ENCODE measurements at places on chromosomes 12 and 14.

GRCh38 chr12:55420307-55420962, 5.6 kb upstream of the OR6C76 start:
- no peak for DNase-seq

DNA sequence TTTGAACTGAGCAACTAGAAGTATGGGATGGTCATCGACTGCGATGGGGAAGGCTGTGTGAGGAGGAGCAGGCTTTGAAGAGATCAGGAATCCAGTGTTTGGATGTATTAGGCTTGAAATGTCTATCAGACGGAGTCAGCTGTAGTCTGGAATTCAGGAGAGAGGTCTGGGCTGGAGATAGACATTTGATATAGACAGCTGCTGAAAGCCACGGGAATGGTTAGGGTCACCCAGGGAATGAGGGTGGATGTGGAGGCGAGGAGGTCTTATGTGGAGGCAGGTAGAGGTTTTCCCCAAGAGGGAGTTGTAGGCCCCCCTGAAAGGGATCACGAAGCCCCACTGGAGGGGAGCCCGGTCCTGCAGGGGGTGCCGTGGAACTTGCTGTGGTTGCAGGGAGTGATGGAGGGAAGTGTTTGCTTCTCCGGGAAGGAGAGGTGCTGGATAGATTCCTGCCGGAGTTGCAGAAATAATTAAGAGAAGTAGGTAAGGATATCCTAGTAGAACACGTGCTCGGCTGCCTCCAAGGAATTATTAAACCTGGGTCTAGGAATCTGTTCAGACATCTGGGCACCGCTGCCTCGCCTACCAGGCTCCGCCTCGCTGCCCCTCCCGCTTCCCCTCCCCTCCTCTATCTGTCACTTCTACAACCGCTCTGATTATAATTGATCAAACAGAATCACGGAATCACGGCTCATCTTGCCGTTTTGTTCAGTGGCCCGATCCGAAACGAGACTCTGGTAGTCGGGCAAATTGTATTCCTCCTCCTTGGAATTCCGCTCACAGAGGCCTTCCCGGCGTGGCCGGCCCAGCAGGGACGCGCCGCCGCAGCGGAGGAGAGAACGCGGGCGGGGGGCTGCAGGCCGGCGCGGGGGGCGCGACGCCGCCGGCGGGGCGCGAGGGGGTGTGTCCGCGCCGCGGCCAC, 826 bp upstream of the CACNA1C start:
- DNase-seq, result no peak

GRCh38 chr12:110088936-110089335, 35.2 kb upstream of the IFT81 start:
- DNase-seq, result no peak

- peak; percentile 26 for DNase-seq
Measured at GRCh38 chr12:29148596-29148910, 525 bp upstream of the FAR2 start.

GRCh38 chr14:101873076-101873825, 91.1 kb upstream of the DYNC1H1 start:
- DNase-seq, result no peak

- no peak for DNase-seq
Measured at GRCh38 chr12:52689936-52690335, 9.7 kb upstream of the KRT1 start.

DNA sequence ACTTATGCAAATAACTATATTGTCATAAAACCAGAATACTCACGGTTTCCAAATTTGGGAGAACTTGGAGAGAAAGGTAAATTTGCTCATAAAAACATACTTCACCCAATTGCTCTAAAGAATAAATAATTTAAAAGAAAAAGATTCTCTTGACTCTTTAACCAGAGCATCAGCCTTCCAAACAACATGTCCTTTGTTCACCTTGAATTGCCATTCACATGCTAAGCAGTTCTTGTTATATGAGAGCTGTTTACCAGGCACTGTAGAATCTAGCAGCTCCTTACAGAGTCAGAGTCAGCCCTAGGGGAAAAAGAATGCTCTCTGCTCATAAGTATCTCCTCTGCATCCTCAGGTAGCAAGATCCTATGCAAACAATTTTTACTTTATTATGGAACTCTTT, 10.2 kb downstream of the SLCO1A2 start:
- no peak for DNase-seq

DNA sequence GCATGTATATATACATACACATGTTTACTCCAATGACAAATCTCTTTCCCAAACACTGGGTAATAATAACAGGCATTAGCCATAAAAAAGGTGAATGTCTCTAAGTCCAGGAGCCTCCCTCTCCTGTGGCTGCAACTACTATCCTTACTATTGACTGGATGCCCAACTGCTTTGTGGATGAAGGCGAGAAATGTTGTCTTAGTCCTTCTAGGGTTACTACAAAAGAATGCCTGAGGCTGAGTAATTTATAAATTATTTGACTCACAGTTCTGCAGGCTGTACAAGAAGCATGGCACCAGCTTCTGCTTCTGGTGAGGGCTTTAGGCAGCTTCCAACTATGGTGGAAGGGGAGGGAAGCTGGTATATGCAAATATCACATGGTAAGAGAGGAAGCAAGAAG, 366.0 kb upstream of the DDHD1 start:
- DNase-seq, result peak; percentile 56

GRCh38 chr14:37172936-37173614, 669 bp upstream of the SLC25A21 start:
- no peak for DNase-seq

DNA sequence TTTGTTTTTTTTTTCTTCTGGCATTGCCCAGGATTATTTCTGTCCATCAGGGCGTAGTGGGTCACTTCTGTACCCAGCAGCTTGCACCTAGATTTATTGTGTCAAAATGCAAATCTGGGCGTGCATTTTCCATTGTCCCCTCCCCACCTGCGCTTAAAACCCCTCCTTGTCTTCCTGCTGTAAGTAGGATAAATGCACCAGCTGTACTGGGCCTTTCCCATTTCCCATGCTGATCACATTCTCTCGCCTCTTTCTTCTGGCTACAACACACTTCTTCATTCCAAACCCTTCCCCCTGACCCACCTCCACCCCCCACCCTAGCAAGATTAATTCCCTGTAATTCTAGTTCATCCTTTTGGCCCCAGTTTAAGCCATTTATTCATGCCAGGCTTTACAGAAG, 128.0 kb downstream of the ETV6 start:
- no peak for DNase-seq

GRCh38 chr12:104582739-104583138, 126.0 kb downstream of the CHST11 start:
- DNase-seq, result no peak

DNA sequence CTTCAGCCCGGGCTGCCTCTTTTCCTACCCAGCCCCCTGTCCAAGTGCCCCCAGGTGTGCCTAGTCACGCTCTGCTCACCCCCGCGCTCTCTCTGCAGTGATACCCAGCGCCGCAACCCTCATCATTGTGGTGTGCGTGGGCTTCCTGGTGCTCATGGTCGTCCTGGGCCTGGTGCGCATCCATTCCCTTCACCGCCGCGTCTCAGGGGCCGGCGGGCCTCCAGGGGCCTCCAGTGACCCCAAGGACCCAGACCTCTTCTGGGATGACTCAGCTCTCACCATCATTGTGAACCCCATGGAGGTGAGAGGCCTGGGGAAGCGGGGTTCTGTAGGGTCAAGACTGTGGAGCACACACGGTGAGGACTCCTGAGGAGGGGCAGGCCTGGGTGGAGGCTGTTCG, 27.2 kb downstream of the CLSTN3 start:
- DNase-seq, result no peak

GRCh38 chr12:48001505-48002413, 2.5 kb downstream of the COL2A1 start:
- DNase-seq, result peak; percentile 39

- no peak for DNase-seq
Measured at GRCh38 chr12:67449591-67450052, 180.5 kb downstream of the CAND1 start.

DNA sequence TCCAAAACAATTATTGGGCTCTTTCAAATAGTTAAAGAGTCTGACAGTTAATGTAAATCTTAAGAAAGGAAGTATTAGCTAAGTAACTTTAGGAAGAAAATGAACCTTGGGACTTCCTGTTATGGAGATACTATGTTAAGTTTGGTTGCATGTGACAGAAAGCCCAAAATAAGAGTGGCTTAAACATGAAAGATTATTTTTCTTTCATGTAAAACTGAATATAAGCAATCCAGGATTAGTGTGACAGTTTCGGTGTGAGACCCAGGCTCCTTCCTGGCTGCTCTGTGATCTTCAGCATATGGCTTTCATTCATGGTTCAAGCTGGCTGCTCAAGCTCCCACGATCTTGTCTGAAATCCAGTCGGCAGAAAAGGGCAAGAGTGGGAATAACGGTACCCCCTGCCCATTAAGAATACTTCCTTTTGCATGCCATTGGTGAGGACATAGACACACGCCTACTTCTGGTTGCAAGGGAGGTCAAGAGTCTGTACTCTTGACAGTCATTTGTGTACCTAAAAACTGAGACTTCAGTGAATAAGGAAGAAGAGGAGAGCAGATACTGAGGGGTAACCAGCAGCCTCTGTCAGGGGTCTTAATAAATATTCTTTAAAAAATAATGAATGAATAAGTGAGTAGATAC, 2.2 kb upstream of the RPAP3 start:
- no peak for DNase-seq

- peak; percentile 7 for DNase-seq
Measured at GRCh38 chr12:54936736-54937135, 47.8 kb downstream of the TESPA1 start.

DNA sequence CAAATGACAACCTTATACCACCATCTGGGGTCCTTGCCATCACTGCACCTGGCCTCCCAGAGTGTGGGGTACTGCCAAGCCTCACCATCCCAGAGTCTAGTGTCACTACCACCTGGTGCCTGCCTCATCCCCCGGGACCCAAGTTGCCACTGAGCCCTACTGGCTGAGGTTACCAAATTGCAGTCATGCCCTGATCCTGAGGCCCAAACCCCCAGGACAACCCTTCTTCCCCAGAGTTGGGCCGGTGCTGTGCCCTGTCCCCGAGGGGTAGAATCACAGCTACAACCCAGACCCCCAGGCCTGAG, 8.4 kb upstream of the SFSWAP start:
- no peak for DNase-seq

- no peak for DNase-seq
Measured at GRCh38 chr14:30864934-30865333, 9.4 kb upstream of the COCH start.

DNA sequence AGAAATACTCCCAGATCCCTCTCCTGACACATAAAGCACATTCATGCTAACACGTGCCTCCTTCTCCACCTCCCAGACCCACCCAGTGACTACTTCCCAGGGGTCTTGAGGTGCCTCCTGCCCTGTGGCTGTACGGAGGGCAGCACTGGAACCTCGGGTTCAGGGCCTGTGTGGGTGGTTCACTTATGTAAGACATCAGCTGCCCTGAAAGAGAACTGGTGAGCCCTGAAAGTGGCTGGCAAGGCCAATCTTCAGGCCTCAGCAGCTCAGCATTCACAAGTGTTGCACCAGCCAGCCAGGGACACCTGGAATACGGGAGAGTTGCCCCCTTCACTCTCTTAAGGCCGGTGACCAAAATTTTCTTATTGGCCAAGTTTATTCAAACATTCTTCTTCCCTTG, 38.9 kb upstream of the NTF3 start:
- DNase-seq, result no peak

DNA sequence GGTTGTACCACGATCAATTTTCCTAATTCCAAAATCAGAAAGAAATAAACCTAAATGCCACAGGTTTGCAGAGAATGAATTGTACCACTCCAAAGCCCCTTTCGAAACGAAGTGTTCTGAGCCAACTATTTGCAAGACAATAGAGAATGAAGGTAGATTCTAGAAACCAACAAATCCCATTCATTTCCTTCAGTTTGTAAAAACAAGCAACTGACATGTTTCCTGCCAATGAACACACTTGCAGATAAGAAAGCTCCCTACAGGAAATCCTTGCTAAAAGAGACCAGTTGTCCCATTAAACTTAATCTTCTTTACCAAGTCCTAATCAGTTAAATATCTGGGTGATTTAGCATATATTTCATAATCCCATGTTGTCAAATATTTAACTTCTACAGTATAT, 198.4 kb upstream of the FOXN3 start:
- no peak for DNase-seq

- DNase-seq, result no peak
Measured at GRCh38 chr14:50970886-50971781, 26.9 kb upstream of the PYGL start.

DNA sequence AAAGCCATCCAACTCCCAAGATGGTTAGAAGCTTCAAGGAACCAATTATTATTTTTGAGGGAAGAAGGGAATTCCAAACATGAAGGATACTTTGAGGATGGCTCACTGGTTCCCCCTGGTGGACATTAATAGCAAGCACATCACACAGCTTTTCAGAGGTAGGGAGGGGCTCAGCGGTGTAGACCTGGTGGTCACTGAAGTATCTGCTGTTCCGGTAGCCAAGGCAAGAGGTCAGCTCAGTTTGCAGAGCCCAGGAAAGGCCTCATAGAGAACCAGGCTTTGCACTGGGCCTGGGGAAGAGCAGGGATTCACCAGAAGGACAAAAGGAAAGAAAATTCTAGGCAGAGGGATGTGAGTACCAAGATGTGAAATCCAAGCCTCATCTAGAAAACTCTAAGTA, 118.7 kb downstream of the KSR2 start:
- DNase-seq, result peak; percentile 41

Measured in HCEC 1CT (cell line).